ENCODE measurements at places on chromosomes 1 and 21.

GRCh38 chr21:38333301-38334272, 76.8 kb downstream of the KCNJ15 start:
- DNase-seq, result peak; percentile 30

- no peak for DNase-seq
Measured at GRCh38 chr1:221457685-221458446, 284.0 kb downstream of the DUSP10 start.

DNA sequence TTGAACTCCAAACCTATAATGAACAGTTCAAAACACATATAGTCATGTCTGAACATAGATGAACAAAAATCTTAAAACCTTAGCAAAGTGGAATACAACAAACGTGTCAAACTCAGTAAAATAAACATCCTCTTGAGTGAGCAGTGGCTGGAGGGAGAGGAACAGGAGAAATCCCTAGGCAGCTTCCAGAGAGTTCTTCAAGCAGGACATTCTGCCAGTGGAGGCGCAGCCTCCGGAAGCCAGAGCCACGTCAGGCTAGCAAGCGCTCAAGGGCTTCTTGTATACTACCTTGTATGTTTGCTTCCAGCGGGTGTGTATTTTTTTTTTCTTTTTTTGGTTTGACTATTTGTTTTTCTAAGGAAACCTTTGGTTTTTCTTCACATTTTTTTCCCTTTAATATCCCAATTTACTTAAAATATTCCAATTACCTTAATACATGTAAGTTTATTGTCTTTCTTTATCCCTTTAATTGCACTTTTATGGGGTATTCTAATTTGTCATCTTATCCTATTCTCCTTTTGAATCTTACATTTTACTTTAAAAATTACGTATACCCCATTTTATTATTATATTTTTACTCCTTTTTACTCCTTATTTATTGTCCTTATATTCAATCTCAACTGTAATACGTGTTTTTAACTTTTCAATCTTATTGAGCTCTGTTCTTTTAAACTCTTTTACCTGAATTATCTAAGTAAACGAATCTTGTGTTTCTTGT, 42.0 kb downstream of the COLGALT2 start:
- DNase-seq, result no peak

- DNase-seq, result no peak
Measured at GRCh38 chr1:183323849-183324683, 94.1 kb downstream of the NMNAT2 start.

- no peak for DNase-seq
Measured at GRCh38 chr1:55959136-55959548, 620.2 kb downstream of the PLPP3 start.

- DNase-seq, result no peak
Measured at GRCh38 chr1:158059984-158060383, 66.5 kb downstream of the KIRREL1 start.

GRCh38 chr1:62286786-62287224, 32.4 kb downstream of the KANK4 start:
- no peak for DNase-seq

- no peak for DNase-seq
Measured at GRCh38 chr1:234927312-234927970, 201.2 kb downstream of the TOMM20 start.

DNA sequence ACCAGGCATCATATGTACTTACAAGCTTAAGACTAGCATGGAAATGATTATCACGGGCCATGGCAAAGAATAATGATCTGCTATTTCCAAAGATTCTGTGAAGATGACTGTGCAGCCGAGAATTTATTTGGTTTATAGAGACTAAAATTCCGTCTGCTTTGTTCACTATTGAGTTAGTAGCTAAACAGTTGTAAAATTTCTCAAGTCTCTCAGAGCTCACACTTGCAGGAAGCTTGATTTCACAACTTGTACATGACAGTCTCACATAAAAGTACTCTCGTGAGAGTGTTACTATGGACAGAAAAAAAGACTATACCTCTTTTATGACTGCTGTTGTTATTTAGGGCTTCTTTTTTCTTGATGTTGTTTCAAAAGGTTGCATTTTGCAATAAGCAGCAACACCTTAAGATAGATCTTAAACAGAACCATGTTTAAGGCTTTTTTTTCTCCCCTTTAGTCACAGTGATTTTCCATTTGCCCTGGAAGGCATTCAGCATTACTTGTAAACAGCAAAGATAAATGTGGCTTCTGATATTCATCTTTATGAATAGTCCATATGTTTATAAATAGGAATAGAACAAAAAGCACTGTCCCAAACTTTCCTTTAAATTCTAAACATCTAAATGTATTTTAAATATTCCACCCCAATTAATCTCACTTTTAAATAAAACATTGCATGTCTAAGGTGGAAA, 24.8 kb downstream of the ST6GALNAC5 start:
- peak; percentile 88 for DNase-seq

GRCh38 chr1:203534526-203534925, 40.6 kb downstream of the OPTC start:
- peak; percentile 95 for DNase-seq

DNA sequence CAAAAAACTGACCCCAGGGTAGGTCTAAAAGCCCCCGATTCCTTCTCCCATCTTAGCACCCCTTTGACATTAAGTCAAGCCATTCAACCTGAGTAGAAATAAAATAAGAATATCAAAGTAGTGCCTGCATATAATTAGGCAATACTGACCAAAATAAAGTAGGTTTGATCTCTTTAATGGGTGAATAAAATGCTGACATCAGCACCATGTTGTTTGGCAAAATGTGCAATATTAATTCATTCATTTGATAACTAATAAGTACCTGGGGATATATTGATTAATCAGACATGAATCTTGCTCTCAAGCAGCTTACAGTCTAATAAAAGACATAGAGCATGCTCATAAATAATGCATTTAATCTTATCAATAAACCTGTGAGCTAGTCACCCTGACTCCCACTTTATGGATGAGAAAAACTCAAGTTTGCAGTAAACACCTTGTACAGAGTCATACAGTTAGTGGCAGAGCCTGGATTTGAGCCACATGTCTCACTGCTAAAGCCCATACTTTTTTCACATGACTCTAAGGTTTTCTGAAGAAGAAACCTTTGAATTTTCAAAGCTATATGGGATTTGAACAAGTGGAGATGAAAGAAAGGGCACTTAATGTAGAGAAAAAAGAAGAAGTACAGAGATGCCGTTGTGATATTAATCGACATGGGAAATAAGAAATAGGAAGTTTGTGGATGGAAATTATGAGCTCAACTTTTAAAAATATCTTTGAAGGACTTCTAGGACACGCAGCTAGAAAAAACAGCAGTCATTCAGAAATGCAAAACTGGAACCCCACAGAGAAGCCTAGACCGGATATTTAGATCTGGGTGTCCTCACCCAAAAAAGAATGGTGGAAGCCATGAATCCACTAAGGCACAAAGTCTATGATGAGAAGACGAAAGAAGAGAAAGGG, 183.9 kb downstream of the TOMM20 start:
- no peak for DNase-seq

DNA sequence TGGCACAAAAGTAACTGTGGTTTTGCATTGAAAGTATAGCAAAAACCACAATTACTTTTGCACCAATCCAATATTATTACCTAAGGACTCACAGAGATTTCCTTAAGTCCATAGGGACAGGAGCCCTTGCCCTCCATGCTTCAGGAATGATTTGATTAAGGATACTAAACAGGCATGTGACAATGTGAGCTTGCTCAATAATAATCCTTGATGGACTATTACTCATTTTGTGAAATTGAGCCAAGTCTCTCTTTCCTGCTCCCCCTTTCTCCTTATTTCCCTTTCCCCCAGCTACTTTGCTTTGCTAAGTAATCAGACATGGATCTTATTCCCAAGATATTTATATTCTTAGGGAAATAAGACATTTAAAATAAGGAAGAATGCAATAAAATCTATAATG, 21.6 kb upstream of the RGL1 start:
- DNase-seq, result peak; percentile 75

GRCh38 chr1:218642033-218642948, 297.2 kb downstream of the TGFB2 start:
- DNase-seq, result no peak

DNA sequence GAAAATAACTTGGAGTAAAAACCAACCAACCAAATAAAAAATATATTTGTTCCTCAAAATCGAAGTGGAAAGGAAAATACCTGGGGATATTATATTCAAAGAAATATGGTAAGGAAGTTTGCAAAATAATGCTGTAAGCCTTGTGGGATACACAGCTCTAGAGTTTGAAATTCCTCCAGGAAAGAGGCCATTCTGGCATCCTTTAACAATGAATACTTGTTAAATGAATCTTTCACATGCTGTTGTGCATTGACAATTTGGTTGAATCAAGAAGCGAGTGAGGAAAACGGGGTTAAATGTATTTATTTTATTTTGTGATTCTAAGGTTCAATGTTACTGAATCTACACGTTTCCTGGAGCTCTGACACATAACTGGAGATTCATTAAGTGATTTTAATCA, 30.5 kb upstream of the NTNG1 start:
- peak; percentile 12 for DNase-seq

DNA sequence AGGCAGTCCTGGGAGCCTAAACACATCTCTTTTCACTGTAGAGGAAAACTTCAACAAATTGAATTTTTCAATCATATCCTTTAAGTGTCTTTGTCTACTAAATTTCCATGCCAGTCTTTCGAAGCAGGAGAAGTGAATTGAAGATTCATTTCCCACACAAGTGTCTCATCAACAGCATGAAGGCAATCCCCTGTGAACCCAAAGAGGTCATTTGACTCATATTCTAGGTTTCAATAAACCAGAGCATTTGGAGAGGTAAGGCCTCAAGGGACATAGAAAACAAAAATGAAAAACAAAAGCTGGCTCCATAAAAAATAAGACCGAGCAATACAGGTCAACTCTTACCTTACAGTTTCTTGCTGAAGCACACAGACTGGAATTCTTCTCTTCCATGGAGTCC, 94.1 kb upstream of the ATP1B1 start:
- DNase-seq, result no peak

DNA sequence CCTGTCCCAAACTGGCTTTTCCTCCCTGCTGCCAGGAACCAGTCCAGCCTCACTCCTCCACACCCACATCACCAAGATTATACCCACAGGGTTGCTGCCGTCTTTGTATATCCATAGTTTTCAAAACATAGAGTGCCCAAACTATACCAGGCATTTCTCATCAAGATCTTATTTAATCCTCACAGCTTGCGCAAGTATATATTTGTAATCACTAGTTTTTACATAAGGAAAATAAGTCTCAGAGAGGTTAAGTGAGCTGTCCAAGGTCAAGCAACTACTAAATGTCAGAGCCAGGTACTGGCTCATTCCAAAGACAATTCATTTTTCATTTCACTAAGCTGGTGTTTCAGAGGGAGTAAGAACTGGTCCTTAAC, 34.9 kb upstream of the ZNF362 start:
- DNase-seq, result peak; percentile 43

DNA sequence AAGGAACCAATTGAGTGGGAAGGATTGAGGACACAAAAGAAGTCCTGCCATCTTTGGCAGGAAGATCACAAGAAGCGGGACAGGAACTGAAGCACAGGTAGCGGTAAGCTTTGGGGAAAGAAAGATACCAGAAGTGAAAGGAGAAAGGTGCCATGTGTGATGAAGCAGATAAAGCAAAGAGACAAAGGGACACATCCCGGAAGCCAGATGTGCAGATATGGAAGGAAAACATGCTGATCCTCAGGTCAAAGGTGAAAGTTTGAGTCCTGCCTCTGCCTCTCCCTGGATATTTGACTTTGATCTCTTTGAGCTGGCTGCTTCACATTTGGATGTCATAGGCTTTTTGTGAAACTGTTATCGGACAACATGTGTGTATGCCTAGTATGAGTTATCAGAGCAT, 34.0 kb downstream of the ACP6 start:
- no peak for DNase-seq

DNA sequence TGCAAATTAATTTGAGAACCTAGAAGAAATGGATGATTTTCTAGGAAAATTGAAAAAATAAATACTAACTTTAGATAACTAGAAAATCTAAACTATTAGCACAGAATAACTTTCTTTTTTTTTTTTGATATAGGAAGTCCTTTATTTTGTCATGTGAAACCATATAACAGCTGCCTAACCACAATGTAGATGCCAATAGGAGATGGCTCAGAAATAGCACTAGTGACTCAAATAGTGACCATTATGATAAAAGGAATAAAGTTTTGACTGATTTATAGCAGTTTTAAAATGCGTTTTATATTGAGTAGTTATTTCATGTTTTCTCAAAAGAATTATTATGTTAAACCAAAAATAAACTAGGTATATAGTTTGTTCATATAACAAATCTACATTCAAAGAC, 158.0 kb upstream of the CACYBP start:
- peak; percentile 3 for DNase-seq

GRCh38 chr1:60731321-60731720, 351.0 kb upstream of the NFIA start:
- no peak for DNase-seq

- no peak for DNase-seq
Measured at GRCh38 chr1:53578358-53578757, 119.2 kb downstream of the DMRTB1 start.

DNA sequence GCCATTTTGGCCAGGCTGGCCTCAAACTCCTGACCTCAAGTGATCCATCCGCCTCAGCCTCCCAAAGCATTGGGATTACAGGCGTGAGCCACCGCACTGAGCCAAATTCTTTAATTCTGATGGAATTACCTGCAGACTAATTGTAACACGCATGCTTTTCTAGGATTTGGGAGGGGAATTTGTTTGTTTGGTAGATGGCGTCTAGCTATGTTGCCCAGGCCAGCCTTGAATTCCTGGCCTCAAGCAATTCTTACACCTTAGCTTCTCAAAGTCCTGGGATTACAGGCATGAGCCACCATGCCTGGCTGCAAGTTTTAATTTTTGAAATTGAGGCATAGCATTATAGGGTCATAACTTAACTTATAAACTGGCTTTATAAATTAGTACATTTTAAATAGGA, 18.6 kb downstream of the RTCA start:
- DNase-seq, result no peak

DNA sequence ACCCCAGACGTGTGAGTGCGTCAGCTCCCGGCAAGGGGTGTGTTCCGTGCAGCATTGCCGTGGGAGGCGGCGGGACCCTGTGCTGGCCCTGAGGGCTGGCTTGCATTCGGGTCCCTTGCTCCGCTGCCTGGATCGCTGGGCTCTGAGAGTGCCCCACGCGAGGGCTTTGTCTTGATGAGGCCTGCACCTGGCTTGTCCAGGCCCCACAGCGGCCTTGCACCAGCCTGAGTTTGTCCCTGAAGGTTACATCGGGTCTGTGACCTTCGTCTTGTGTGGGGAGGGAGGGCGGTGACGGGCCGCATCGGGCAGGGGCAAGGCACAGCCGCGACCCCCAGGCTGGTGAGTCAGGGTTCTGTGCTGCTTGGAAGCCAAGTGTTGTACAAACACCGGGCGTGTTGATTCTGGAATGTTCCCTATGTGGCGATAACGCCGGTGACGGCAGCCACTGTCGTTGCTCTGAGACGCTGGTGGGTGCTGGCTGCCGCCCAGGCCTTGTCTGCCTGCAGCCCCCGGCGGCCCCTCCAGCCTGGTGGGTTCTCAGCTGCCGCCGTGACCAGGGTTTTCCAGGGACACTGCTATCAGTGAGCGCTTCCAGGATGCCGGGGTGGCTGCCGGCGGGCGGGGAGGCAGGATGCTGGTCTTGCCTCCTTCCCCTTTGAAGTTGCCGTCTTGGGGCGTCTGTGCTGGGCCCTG, 42.9 kb downstream of the SLX9 start:
- no peak for DNase-seq

Data from HCEC 1CT (cell line).